ENCODE measurements at places on chromosomes 12 and 14.
A peak's percentile ranks its signal among the peaks of the same experiment; 100 is the strongest.

DNA sequence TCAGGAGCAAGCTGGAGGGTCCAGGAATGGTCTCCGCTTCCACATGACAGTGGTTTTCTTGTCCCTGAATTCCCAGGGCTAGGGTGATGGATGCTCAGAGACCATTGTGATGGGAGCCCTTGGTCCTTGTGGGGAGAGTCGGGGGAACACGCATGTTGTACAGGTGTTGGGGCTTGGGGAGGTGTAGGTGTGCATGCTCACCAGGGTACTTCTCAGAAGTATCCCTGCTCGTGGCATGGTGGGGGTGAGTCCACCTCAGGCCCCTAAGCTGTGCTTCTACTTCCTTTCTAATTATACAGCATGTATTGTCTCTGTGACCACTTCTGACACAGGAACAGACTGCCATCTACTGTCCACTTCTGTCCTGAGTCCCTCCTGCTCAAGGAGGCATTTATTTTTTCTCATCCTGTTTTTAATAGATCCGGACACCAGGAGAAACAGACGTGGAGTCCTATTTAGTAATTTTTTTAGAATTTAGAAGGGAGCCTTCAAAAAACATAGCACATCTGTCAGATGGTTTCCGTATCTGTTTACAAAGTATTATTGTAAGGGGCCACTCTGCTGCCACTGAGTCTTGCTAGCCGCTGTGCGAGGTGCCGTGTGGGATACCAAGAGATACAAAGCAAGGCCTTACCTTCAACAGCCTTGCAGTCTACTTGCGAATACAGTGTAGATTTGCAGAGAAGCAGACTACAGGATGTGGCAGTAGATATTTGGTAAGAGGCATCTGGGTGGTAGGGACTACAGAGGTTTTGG is 10.5 kb downstream of the NTF3 start:
- DNase-seq: peak; percentile 80

GRCh38 chr12:8970432-8970831 is 18.9 kb upstream of the KLRG1 start:
- DNase-seq: no peak

DNA sequence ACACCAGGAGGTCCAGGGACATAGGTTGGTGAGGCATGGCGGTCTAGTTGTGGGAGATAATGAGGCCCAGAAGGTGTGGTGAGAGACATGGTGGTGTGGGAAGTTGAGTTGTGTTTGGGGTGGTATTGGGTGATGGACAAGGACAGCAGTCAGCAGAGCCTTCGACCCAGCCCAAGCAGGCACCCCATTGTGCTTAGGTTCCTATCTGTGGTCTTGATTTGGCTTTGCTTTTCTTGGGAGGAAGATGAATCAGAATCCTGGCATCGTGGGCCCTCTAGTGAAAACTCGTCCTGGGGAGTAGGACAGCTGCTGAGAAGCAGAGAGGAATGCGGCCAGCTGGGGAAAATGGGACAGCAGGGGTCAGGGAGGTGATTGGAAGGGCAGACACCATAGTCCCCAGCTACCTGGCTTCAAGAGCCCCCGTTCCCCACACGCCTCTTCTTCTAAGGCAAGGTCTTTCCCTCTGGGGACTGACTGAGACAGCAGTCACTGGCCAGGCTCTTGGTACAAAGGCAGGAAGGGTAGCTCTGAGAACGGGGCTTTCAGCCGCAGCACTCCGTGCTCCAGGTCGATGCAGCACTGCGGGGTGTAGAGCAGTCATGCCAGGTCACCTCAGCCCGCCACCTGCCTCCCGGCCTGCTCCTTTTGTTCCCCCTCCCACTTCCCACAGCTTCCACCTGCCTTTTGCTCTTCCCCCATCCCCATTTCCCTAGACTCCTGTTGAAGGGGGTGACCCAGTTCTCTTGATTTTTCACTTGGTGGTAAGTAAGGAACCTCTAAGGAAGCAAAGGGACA is 7.9 kb downstream of the NRIP2 start:
- no peak for DNase-seq

DNA sequence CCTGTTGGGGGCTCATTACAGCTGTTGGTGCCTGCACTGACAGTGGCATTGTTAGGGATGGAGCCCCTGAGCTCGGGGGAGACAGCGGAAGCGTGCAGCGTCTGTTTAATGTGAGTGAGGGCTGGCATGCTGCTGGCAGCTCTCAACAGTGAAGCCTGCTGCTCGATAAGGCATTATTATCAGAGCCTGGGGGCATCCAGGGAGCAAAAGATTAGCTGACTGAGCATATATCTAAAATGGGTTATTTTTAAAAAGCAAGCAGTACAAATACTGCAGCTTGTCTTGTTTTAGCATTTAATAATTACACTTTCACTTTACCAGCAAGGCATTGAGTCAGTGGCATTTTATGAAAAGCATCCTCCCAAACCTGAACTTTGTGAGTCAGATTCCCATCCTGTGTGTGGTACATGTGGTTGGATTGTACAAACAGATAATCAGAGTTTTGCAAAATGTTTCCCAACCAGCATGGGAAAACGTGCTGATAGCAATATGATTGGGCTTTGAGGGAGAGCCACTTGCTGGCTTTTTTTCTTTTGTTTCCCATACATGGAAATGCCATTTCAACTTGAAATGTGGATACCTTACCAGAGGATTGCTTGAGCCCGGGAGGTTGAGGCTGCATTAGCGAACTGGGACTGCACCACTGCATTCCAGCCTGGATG is 150.8 kb downstream of the PRKCH start:
- DNase-seq: peak; percentile 88

- DNase-seq: peak; percentile 32
Observed at GRCh38 chr14:24297190-24297964, 2.2 kb downstream of the DHRS1 start.

DNA sequence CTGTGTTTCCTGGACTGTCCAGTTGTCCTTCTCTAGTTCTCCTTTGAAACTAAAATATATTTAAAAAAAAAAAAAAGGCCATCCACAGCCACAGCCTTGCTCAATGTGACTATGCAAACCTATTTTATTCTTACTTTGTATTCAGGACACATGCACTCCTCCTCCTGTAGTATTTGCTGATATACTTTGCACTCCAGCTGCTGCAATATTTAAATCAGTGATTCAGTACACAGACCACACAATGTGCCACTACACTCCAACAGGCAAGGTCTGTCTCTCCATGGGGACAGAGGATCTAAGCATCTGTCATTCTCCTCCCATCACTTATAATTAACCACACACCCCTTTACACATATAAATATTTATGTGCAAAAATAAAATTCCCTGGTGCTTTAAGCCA is 40.2 kb upstream of the CCDC196 start:
- DNase-seq: no peak

DNA sequence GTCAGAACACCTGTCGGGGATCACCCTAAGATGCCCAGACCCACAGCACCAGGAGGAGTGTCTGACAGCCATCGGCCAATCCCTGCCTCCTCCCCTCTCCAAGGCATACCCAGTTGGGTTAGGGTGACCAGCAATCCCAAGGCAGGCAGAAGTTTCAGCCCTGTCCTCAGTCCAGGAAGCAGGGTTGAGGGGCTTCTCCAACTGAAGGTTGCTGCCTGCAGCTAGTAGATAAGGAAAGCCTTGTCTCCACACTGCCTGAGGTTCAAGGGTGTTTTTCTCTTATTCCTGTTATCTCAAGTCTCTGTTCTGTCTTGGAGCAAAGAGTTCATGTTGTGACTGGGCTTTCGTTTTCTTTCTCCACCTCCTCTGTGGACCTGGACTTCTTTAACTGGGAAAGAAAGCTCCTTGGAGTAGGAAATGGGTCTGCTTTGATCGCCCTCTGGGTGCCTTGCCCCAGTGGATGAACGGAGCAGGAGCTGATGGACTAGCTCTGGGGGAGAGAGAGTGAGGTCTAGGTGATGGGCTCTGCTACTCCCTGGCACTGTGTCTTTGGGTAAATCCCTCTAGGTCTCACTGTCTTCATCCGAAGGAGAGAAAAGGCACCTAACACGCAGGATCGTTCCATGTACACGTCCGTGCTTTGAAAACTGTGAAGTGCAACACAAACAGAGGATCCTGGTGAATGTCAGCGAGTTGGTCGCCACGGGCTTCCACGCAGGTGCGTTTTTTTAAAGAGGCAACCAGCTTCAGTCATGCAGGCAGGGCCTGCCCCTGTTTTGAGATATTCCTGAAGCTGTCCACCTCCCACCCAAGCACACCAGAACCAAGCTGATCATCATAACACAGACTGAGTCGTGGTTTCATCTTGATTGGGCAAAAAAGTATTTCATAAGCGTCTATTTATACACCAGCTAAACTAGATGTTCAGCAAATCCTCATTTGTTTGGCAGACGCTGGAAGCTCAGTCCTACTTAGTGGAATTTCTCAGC is 52.5 kb upstream of the FOXN3 start:
- no peak for DNase-seq

DNA sequence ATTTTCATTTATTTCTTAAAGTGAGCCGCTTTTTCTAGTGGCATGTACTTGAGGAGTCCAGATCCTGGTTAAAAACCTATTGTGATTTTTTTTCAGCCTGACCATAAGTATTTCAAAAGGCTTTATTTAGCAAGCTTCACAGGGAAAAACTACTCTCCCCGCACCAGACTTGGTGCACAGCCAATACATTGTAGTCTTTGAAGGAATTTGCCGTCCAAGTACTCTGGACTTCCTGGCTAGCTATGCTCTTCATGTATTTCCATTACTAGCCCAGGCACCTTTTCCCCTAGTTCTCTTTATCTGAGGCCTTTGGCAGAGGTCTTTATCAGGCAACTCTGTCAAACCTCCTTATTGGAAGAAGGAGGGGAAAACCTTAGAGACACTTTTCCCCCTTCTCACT is 234.7 kb downstream of the CCDC91 start:
- DNase-seq: peak; percentile 25

DNA sequence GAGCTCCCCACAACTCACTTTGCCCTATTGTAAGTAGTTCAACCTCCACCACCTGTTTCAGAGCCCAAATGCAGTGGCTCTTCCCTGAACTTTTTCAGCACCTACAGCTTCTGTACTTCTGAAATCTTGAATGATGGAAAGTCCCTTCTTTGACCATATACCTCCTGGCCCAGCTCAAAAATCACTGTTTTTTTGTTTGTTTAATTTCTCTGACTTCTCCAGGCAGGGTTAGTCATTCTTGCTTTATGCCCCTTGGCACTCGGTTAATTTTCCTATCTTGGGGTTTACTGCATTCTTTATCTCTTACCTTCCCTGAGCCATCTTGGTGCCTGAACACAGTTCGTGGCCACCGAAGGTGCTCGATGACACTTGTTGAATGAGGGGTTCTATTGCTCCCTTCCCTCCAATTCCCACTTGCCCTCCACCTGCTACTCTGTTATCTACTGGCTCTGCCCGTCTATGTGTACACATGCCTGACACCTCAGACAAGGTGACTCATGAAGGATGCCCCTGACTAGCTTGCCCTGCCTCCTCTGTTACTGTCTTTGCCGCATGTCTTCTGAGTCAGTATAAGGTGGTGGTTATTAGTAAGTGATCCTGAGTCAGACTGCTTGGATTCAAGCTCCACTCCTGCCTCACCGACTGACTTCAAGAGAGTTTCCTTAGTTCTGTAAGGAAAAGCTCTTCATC is 4.4 kb downstream of the AMHR2 start:
- DNase-seq: peak; percentile 83

DNA sequence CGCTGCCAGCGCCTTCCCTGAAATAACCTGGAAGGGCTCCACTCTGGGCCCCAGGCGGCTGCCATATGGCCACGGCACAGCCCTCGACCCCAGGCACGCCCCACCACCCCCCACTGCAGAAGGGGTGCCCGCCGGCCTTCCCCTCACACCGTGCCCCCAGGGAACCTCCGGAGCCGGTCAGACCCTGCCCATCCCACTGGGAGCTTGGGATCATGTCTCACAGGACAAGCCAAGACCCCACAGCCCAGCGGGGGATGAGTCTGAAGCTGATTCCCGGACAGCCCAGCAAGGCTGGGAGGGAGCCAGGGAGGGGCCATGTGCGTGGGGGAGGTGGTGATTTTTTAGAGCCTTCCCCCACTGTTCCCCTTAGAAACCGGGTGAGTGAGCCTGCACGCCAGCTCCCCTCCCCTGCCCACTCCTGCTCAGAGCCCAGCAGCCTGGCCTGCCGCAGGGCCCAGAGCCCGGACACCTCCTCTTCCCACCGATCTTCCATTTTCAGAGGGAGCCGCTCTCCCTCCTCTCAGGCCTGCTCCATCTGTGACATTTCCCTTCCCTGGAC is 1.4 kb downstream of the RIMBP2 start:
- DNase-seq: no peak

- peak; percentile 38 for DNase-seq
Observed at GRCh38 chr12:132955094-132956010, 754 bp downstream of the ZNF605 start.

- no peak for DNase-seq
Observed at GRCh38 chr12:41108032-41108431, 80.1 kb upstream of the PDZRN4 start.

DNA sequence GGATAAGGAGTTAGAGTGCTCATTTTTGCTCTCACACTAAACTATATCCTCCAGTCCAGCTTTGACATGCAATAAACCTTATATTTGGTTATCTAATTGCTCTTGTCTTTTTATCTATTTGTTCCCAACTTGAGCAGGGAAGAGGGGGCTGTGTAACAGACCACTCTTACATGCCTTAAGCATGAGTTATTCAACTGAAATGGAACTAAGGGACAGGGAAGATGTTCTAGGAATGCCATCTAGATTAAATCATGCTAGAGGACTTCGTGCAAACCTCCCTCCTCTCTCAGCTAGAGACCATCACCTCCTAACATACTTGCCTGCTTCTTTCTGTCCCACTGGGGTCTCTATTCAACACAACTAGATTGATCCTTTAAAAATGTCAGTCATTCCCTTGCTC is 20.6 kb downstream of the SPX start:
- no peak for DNase-seq

DNA sequence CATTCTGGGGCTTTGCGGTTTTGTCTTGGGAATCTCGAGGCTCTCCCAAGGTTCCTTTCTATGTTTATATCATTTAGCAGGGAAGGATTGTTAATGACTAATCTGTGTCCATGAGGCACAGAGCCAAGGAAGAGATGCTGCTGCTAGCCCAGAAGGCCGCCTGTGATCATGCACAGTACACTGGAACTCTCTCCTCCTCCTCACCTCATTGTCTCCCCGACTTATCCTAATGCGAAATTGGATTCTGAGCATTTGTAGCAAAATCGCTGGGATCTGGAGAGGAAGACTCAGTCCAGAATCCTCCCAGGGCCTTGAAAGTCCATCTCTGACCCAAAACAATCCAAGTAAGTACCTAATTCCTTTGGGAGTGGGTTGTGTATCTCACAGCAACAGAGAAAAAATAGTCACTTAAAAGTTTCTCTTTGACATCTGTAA is at the start of gene NR1H4:
Gene NR1H4, plus strand, starts transcription at position 151 of the 435 bp plus-strand sequence. CDS start 19,458 bp downstream, outside the sequence.
- peak; percentile 57 for DNase-seq

- DNase-seq: no peak
Observed at GRCh38 chr12:24977060-24977459, 28.2 kb upstream of the BCAT1 start.

GRCh38 chr12:63093084-63093483 is 57.9 kb downstream of the AVPR1A start:
- DNase-seq: no peak

DNA sequence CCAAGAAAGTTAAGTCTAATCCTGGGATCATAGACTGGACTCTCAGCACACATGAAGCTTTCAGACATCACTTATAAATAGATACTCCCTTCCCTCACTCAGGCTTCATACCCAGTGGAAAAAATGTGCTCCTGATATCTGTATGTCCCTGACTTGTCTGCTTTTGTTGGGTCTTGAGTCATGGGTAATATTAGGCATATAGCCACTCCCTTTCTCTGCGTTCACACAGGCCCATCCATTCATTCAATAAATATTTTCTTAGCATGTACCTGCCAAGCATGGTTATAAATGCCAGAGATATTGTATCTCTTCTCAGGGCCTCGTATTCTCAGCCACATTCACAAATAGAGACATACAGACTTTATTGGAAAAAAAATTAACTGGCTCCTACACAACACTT is 43.5 kb downstream of the COX16 start:
- DNase-seq: no peak

GRCh38 chr14:103524002-103524935 is 1.6 kb upstream of the CKB start:
- no peak for DNase-seq

All from urothelium cell line (cell line).